ENCODE measurements at places on chromosomes 5 and 9. TPM values are rescaled to one million over a fixed set of nuclear protein-coding genes. Genes with fewer than 3 reads are reported as not detected.

LRRC19 gene
- not detected for total RNA-seq

PDLIM4 gene
- total RNA-seq: not detected

CATSPER3 gene
- 0.23 TPM for total RNA-seq

CFAP157 gene
- total RNA-seq: not detected

PCDHA6 gene
- not detected for total RNA-seq

STPG3 gene
- total RNA-seq: not detected

SPATA31E1 gene
- total RNA-seq: not detected

CD72 gene
- total RNA-seq: 16.7 TPM

GMCL2 gene
- not detected for total RNA-seq

UBE2B gene
- 125 TPM for total RNA-seq

CMYA5 gene
- total RNA-seq: 0.39 TPM

SPATA9 gene
- total RNA-seq: not detected

PIP5KL1 gene
- 6.8 TPM for total RNA-seq

TRIM36 gene
- total RNA-seq: not detected

ABHD17B gene
- total RNA-seq: 15.4 TPM

PNPLA7 gene
- 3.7 TPM for total RNA-seq

OR1L8 gene
- total RNA-seq: not detected

ZNF462 gene
- 0.41 TPM for total RNA-seq

DRD1 gene
- not detected for total RNA-seq

SYK gene
- total RNA-seq: 0.16 TPM

ACOT12 gene
- total RNA-seq: not detected

CDH9 gene
- total RNA-seq: not detected

FAM81B gene
- not detected for total RNA-seq

TMEM167A gene
- 58.4 TPM for total RNA-seq

TAF11L5 gene
- total RNA-seq: not detected
